CD8-positive, alpha-beta T cell (primary cell): ENCODE measurements at places on chromosomes 4 and X.

DNA sequence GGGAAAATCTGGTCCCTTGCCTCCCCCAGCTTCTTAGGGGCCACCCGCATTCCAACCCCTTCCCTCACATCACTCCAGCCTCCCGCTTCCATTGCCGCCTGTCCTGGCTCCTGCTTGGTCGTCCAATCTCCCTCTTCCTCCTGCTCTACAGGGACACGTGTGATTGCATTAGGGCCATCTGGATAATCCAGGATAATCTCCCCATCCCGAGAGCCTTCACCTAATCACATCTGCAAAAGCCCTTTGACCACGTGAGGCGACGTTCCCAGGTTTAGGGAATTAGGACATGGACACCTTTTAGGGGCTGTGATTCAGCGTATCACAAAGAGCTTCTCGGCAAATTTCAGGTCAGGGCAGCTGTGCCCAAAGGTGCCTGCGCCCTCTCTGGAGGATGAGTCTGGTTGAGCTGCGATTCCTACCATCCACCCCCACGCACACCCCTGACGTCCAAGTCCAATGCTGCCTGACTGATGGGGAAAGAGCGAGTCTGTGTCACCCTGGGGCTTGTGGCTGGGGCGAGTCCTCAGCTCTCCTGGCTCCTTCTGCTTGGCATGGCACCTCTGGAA is 104.6 kb downstream of the PSAPL1 start:
- no peak for DNase-seq

GRCh38 chr4:158785718-158786117 is 16.9 kb downstream of the FNIP2 start:
- DNase-seq: no peak

- no peak for DNase-seq
Measured at GRCh38 chr4:183635321-183635720, 23.7 kb downstream of the RWDD4 start.

DNA sequence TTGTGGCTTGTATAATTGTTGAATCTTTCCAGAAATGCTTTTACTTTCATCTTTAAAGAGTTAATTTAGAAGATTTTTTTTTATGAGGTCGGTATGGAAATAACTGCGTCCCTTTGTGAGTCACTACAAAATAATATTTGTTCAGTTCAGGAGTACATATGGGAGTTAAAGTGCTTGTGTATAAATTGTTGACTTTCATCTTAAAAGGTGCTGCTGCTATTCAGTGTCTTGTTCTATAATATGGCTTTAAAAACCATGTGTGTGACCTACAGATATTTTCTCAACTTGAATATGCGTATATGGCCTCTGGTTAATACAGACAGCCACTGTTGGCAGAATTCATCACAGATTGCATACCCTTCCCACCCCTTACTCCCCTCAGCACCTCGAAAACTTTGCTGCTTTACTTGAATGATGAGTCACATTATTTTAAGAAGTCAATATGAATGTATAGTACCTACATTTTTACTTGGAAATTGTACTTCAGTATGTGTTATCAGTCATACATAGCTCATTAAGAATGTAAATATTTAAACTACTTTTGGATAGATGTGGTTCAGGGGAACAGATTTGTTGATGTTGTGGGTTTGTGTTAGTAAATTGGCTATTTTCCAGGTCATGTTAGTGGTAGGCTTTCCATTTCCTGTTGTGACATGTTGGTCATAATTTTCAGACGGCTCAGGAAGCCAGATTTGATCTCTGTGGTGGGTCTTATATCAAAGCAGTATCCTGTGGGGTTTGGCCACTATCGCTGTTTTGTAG is 1.5 kb downstream of the CLCN3 start:
- DNase-seq: peak; percentile 80

GRCh38 chr4:137641544-137641943 is 109.2 kb upstream of the PCDH18 start:
- no peak for DNase-seq

DNA sequence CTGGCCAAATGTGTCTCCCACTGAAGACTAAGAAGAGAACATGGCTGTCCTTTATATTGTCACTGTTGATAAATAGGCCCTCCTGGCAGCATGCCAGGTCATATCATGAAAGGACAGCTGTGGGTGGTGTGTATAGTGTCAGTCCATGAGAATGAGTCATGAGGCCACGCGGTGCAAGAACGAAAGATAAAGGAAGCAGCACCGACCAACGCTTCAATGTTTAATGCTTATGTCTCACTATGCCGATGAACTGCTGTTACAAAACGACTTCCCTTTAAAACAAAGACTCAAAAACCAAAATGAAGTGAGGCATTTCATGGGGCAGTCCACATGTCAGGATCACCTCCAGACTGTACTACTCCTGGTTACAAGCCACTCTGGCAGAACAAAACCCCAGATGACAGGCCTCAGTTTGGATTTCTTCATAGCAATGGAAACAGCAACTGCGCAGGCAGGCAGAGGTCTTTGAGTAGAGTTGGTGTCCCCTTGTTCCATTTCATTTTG is 5.2 kb upstream of the TCEANC start:
- DNase-seq: peak; percentile 46

- no peak for DNase-seq
Measured at GRCh38 chr4:153520801-153521329, 54.7 kb downstream of the TMEM131L start.

DNA sequence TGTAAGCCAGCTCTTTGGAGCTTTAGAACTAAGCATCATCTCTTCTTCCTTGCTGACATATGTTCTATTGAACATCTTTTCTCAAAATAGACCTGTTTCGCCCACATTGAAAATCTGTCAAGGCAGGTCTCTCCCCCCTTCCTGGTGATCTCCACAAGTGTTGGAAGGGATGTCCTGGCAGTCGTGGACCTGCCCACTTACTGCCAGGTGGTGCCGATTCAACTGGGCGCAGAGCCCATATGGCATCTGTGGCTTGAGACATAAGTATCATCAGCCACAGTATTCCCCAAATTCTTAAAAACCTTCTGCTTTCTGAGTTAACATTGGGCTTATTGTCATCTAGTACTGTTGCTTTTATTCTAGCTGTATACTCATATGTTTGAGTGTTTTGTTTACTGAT is 969.3 kb upstream of the FTHL17 start:
- DNase-seq: no peak

GRCh38 chr4:25015012-25015411 is 15.7 kb downstream of the LGI2 start:
- DNase-seq: no peak
